ENCODE measurements at places on chromosomes 4 and X.

- DNase-seq = no peak
Observed at GRCh38 chr4:26050212-26050643, 136.2 kb downstream of the SMIM20 start.

DNA sequence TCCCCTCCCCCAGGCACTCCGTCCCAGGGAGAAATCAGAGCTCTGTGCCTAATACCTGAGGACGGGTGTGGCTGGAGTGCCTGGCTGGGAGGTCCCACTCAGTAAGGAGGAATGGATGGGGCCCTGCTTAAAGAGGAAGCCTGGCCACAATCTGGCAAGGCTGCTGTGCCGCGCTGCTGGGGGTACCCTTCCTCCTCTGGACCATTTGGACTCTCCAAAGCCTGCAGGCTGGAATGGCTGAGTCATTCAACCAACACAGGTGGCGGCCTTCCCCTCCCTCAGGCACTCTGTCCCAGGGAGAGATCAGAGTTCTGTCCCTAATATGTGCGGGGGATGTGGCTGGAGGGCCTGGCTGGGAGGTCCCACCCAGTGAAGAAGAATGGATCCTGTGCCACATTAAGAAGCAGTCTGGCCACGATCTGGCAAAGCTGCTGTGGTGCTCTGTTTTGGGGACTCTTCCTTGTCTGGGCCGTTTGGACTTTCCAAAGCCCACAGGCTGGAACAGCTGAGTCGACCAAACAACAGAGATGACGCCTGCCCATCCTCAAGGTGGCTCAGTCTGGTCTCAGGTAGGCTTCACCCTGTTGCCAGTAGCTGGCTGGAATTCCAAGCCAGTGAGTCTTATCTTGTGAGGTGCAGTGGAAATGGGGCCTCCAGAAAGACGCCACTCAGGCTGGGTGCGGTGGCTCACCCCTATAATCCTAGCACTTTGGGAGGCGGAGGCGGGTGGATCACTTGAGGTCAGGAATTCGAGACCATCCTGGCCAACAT is 127.3 kb upstream of the HUWE1 start:
- no peak for DNase-seq

DNA sequence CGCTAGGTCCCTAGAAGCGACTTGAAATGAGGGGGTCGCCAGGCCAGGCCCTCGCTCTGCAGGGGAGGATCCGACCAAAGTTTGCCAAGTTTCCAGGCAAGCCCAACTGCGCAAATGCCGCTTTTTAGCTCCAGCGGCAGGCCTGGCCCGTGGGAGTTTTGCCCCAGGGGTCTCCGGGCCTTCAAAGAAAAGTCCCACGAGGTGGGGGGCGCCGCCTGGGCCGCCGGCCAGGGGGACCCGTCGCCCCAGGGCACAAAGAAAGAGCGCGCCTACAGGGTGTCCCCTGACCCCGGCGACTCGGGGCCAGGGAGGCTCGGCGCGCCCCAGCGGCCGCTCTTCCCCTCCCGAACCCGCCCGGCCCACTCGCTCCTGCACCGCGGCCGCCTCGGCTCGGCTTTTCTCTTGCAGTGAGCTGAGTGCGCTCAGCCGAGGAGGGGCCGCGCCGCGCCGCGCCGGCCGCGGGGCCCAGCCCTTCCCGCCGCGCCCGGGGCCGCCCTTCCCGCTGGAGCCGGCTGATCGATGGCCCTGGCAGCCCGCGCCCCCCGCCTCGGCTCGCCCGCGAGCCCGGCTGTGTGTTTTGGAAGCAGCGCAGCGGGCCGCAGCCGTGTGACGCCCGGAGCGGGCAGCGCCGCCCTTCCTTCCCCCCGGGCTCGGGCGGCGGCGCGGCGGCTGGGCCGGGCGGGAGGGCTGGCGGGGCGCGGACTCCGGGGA is 754 bp upstream of the KLF3 start:
- no peak for DNase-seq

GRCh38 chr4:5747738-5748375 is 36.9 kb downstream of the EVC start:
- DNase-seq = no peak

GRCh38 chr4:54902271-54902670 is 223.1 kb downstream of the KDR start:
- DNase-seq = no peak

GRCh38 chrX:40094900-40095582 is 2.7 kb downstream of the BCOR start:
- no peak for DNase-seq

GRCh38 chr4:25165916-25166315 is 5.7 kb upstream of the SEPSECS start:
- no peak for DNase-seq

GRCh38 chr4:100960232-100960631 is 387.1 kb downstream of the PPP3CA start:
- no peak for DNase-seq

DNA sequence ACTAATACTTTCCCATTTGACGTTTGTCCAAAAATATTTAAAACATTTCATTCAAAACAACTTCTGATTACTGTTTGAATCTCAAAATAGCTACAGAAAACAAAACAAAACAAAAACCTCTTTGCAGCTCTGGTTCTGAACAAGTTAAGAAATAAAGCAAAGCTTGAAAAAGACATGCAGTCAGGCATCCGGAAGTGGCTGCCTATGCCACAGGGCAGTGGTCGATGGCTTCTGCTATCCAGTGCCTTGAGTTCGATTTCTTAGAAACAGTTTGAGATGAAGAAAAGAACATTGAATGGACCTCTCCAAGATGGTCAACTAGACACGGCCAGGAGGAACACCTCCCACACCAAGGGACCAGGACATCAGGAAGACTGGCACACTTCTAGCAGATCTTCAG is 125.3 kb downstream of the SCFD2 start:
- DNase-seq = no peak

- DNase-seq = no peak
Observed at GRCh38 chrX:31099536-31100090, 27.8 kb upstream of the FTHL17 start.

DNA sequence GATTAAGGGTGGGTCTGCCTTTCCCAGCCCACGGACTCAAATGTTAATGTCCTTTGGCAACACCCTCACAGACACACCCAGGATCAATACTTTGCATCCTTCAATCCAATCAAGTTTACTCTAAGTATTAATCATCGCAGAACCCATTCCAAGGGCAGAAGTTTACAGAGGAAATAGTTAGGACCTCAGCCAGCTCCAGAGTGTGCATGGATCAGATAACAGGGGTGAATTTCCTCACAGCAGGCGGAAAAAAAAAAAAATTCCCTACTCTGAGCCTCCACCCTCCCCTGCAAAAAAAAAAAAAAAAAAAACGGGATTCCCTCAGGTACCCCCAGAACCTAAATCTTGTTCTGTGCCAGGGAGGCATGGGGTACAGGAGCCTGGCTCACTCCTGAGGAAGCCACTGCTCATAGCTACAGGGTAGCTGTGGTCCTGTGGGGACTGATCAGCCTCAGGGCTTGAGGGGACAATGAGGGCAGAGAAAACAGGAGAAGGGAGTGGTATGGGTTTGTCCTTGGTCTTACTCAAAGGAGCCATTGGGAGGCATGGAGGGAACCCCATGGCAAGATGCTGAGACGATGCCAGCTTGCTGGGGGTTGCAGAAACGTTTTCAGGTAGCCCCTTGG is 113.0 kb downstream of the DHRSX start:
- DNase-seq = no peak

- DNase-seq = no peak
Observed at GRCh38 chr4:62550121-62550520, 1350.0 kb downstream of the ADGRL3 start.

GRCh38 chr4:4502694-4503311 is 39.0 kb downstream of the STX18 start:
- no peak for DNase-seq

DNA sequence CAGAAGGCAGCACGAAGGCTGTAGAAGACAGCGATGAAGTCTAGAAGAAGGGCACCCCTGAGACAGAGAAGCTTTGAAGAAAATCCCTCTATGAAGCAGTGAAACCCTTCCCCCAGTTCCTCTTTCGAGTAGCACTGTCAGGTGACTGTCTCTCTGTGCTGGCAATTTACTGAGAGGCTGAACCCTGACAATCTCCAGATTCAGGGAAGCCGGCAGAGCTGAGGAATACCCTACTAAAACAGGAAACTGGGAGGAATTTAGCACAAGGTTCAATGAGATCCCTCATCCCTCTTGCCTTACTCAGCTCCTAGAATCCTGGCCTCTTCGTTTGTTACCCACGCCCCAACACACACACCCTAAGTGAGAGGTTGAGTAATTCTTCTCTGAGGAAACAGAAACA is 239.7 kb upstream of the NOCT start:
- DNase-seq = no peak

DNA sequence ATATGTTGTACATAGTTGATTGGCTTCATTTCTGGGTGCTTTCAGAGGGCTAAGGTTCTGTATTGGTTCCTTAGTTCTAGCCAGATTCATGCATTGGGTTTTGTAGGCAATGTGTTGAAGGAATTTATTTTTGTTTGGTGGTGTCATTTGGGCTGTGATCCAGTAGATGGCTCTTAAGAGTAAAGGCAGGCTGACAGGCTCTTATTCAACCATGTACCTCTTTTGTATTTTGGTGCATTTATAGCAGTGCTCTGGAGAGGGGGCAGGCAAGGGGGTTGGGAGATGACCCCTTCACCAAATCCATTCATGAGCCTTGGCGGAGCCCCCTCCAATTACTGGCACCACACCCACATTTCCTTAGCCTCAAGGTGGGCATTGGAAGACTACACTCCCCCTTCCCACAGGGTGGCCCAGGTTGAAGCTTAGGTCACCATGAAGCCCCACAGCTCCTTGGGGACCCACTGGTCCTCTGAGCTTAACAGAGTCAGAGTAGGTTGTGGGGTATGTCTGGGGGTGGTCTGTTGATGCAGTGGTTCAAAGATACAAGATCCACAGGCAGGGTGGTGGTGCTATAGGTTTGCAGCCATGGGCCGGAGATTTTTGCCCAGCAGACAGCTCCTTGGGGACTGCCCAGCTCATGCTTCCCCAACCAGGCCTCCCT is 143.0 kb upstream of the GNPDA2 start:
- no peak for DNase-seq

DNA sequence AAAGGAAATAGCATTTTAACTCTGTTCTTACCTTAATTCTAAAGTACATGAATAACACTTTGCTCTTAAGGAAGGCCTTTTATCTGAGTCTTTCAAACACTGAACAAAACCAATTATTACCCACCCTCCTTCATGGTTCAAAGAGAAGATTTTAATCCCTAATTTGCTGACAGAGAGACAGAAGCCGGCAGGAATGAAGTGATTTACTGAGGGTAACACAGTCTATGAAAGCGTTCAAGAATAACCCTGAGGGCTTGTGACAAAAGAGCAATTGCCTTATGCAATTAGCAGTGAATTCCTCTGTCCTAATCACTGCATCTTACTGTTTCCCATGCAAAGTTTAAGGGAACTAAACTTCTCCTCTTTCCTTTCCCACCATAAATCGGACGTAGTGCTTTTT is 144.1 kb downstream of the PACRGL start:
- DNase-seq = no peak

DNA sequence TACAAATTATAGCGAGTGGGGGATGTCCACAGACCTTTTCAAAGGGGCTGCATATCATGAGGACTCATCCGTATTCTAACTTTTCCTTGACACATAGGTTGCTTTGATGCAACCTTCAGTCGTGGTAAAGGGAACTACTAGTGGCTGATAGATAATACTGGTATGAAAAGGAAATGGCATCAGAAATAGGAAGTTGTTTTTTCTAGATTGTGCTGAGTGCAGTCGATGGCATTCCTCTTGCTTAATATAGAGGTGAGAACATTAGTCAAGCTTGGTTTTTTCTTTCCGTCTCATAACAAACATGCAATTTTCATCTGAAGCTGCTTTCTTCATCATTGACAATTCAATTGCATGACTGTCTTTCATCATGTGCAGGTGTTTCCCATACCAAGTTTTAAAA is 16.6 kb downstream of the ENPEP start:
- DNase-seq = no peak

DNA sequence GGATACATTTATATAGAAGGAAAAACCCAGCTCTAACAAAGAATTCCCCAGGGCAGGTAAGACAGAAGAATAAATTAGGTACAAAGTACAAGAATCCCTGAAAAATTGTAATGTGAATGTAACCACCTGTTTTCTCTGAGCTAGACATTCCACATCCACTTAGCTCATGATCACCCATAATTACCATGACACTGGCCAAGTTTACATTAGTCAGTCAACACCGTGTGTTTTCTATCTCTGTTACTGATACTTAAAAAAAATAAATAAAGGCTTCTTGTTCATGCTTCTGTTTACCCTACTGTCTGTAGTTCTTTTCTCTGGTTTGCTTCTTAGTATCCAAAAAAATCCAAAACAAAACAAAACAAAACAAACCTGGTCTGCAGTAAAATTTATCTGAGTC is 66.0 kb downstream of the CBLL2 start:
- no peak for DNase-seq

DNA sequence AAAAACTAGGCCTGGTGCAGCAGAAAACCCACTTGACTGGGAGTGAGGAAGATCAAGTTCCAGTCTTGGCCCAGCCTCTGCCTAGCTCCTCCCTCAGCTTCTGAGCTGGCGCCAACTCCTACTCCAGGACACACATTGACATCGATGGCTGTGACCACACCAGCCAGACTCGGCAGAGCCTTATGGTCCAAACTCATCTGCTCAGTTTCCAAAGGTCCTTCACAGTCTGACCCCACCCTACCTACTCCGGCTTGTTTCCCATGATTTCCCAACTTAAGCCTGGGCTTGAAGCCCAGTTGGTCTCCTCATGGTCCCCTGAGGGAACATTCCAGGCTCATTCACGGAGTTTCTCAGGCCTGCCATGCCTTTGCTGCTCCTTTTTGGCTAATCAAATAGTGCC is 10.1 kb downstream of the ELF4 start:
- DNase-seq = no peak

DNA sequence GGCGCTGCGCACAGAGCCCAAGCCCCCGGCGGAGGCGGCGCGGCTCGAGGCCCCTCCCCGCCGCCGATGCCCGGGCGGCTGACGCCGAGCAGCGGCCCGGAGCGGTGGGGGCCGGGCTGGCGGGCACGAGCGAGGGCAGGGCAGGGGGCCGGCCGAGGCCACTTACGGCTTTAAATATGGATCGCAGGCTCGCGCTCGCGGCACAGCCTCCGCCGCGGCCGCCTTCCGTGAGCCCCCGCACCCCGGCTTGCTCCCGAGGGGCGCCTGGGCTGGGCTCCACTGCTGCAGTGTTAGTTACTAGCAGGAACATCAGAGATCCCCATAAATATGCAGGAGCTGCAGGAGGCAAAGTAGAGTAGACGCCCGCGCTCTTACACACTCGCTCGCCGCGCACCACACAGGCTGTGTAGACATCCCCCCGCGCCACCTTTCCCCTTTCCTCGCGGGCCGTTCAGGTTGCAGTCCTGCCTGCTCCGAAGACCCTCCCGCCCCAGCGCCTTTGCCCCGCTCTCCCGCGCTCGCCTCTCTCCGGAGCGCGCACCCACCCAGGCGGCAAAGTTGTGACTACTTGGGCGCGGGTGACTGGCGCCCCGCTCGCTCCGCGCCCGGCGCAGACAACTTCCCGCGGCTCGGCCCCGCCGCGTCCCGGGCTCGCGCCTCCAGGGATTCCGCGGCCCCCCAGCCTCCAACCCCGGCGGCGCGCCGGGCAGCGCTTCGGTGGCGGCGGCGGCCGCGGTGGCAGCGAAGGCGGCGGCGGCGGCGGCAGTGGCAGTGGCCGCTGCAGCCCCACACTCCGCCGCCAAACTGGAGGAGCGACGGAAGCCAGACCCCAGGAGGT is 152.0 kb upstream of the SLC4A4 start:
- no peak for DNase-seq

GRCh38 chrX:142084611-142085010 is 120.5 kb downstream of the MAGEC2 start:
- DNase-seq = no peak

Measured in NCI-H2107 (cell line).